ENCODE measurements at places on chromosomes 4 and X. TPM values are rescaled to one million over a fixed set of nuclear protein-coding genes. Genes with fewer than 3 reads are reported as not detected.

DNA sequence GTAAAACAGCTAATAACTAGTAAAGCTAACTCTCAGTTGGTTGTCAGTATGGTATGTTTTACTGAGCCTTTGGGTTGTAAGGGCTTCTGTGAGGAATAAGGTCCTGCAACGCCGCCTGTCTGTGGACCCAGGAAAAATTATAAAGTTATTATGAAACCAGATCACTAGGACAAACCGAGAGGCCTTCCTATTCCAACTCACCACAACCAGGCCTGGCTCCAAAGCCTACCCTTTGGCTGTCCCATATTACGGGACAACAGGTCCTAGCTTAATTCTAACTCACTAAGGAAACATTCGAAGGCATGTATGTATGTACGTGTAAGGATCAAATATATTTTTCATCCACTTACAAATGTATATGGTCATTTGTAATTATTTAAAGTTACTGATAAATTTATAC is 1.4 kb downstream of the ANKRD17 start:
- DNase-seq = peak; percentile 83

GRCh38 chr4:128255906-128256305 is 31.7 kb downstream of the PGRMC2 start:
- no peak for DNase-seq

DNA sequence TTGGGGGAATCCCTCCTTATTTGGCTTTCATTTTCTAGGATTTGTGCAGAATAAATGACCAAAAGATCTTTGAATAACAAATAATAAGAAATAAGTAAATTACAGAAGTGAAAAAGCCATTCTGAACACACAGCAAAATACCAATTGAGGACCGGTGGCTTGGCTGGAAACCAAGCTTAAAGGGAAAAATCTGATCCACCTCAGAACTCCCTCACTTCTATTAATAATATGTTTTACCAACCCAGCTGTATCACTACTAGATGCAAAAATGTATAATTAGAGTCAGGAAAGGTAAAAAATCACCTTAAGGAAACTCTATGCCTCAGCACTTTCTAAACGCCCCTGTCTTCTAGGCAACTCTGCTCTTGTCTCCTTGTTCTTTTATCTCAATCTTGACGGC is 77.3 kb downstream of the TSPAN5 start:
- DNase-seq = no peak

The LDB2 gene
- total RNA-seq = not detected

The UGT2B17 gene
- total RNA-seq = not detected

DNA sequence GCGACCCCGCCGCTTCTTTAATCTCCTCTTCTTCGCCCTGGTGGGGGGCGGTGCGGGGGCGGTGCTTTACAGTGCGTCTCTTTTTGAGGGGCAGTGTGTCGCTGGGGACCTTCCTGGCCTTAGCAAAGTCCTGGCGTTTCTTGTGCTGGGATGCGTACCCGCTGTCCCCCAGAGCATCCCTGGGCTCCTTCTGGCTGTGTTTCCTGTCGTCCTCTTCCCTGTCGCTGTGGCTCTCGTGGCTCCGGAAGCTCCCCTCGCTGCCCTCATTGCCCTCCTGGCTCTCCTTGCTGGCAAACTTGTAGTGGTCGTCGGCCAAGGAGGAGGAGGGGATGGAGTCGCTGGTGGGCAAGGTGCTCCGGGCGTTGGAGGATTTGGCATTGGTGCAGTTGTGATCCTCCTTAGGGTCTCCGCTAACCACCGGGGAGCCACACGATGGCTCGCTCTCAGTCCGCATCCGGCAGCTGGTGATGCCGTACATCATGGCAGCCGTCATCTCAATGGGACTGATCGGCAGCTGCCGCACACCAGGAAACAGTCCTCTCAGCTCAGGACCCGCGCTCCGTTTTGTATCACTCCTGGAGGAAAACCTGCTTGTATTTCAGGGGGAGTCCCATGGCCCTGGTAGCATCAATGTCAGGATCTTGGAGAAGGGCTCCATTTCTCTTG is 30.4 kb upstream of the TMSB15A start:
- peak; percentile 18 for DNase-seq

DNA sequence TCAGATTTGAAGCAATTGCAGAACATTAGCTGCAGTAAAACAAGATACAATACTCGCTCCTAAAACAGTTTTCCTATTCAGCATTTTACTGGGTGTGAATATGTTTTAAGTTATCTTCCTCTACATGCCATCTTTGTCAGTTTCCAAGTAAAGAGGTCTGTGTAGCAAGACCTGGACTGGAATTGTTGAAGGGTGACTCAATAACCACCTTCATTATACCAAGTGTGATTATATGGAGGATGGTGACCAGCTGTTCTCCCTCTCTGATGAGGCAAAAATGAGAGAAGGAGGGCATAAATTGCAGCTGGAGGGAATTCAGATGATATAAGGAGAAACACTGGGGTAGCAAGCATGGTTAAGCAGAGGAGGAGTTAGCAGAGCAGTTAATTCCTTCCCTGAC is 922.1 kb upstream of the SLIT2 start:
- no peak for DNase-seq

The TLR3 gene
- 0.28 TPM for total RNA-seq

- no peak for DNase-seq
Observed at GRCh38 chr4:94491322-94491721, 39.6 kb downstream of the PDLIM5 start.
